ENCODE measurements at places on chromosomes 5 and 9.

DNA sequence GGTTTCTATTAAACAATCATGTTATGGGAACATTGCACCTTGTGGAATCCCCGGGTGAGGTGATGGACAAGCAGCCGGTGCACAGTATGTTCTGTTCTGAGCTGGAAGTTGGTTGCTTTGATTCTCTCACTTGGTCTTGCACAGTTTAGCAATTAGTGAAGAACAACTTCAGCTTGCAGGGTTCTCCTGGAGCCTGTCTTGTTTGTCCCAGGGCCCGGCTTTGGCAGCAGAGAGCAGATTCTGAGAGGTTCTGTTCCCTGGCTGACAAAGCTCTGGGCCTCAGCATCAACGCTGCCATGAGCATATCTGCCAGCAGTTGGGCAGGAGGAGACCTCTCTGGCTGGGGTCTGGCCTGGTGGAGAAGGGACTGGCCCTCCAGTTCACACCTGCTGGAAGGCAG, 16.9 kb downstream of the GADD45G start:
- no peak for DNase-seq

- no peak for DNase-seq
Measured at GRCh38 chr5:53418409-53418808, 62.0 kb upstream of the FST start.

- no peak for DNase-seq
Measured at GRCh38 chr9:18343784-18344183, 130.2 kb upstream of the ADAMTSL1 start.

GRCh38 chr5:2762744-2763532, 11.5 kb upstream of the IRX2 start:
- DNase-seq = no peak

- DNase-seq = no peak
Measured at GRCh38 chr5:29351170-29351569, 1842.3 kb upstream of the CDH6 start.

GRCh38 chr5:50964746-50965653, 298.6 kb downstream of the PARP8 start:
- DNase-seq = no peak

DNA sequence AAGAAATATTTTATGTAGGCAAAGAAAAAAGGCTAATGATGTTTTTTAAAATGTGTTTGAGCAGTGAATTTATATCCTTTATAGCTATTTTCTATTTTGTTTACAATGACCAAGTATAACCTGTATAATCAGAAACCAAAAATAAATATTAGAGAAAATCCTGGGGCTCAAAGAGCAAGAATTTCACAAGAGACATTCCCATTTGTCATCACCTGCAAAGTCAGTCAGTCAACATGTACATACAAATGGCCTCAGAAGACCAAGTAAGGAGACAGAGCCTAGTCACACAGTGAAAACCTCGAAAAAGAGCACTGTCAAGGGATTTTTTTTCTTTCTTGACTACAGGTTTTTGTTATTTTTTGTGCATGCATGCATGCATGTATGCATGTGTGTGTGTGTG, 231.4 kb downstream of the GLIS3 start:
- DNase-seq = no peak

DNA sequence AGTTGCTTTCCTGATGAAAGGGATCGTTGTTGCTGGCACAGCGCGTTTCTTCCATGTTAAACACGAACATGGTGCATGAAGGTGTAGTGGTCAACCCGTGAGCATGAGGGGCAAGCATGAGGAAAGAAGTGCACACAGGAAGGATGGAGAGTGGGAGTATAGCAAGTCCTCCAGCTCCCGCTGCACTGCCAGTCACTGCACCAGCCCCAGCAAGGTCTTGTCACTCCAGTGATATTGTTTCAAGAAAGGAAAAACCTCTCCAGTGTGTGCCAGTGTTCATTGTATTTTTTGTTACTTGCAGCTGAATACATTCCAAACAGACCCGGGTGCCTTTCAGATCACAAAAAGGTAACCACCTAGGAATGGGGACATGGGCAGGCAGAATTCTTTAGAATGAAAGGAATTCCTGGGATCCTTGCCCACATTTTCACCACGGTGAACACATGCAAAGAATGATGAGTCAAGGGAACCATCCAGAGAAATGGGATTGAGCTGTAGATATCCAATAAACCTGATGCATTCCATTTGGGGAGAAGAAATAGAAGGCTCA, 186.3 kb downstream of the AOPEP start:
- no peak for DNase-seq

All from activated CD8-positive, alpha-beta memory T cell treated with anti-CD3 and anti-CD28 coated beads, Interleukin-2, amount 10 ng/mL, durations not matched to agents 7 days and 5 days (primary cell).